ENCODE measurements at places on chromosomes 3 and 15.
A peak's percentile ranks its signal among the peaks of the same experiment; 100 is the strongest.

DNA sequence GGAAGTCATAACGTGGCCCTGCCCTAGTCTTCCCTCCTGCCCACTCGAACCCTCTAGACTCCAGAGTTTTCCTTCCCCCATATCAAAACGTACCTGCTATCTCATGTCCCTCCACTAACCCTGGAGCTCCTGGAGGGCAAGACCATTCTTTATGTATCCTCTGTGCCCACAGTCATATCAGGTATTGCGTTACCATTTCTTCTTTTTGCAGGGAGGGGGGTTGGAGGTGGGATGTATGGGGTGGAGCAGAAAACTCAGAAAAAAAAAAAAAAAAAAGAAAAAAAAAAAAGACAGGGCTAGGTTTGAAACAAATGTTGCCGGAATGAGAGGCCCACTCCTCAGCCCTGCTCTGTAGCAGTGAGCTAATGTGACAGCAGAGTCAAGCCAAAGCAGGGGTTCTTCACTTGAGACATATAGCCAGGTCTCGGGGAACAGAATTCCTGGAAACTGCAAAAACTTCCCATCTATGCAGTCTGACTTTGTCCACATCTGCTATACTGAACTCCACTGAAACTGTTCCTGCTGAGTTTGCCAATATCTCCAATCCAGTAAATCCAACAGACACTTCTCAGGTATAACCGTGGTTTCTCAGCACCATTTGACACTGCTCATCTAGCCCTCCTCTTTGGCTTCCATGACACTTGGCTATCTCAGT is 31.1 kb downstream of the PARP16 start:
- H3K27me3 ChIP-seq = no peaks in the 10 kb centered on the region
- H3K36me3 ChIP-seq = peaks cover 59% of the 10 kb centered on the region

GRCh38 chr15:47987908-47988532 is 132.8 kb upstream of the SLC24A5 start:
- H3K4me1 ChIP-seq = no peaks in the 10 kb centered on the region
- no peak overlapping the region for H3K27ac ChIP-seq
- no peaks in the 10 kb centered on the region for H3K36me3 ChIP-seq
- no peak for DNase-seq
- no peaks in the 10 kb centered on the region for H3K27me3 ChIP-seq
- H3K4me3 ChIP-seq = no peak overlapping the region

- H3K27ac ChIP-seq = no peak overlapping the region
- no peak for DNase-seq
- H3K4me1 ChIP-seq = no peaks in the 10 kb centered on the region
- no peaks in the 10 kb centered on the region for H3K36me3 ChIP-seq
Measured at GRCh38 chr3:63429905-63430304, 151.8 kb downstream of the SYNPR start.

- H3K36me3 ChIP-seq = no peaks in the 10 kb centered on the region
- H3K4me3 ChIP-seq = no peak overlapping the region
- DNase-seq = no peak
Measured at GRCh38 chr15:41790169-41790568, 15.9 kb downstream of the MAPKBP1 start.

- no peaks in the 10 kb centered on the region for H3K36me3 ChIP-seq
- no peak overlapping the region for H3K4me3 ChIP-seq
- peaks cover 22% of the 10 kb centered on the region for H3K4me1 ChIP-seq
- no peak for DNase-seq
- peak overlapping the region; percentile 80 for H3K27ac ChIP-seq
Measured at GRCh38 chr3:171847133-171847532, 4.0 kb downstream of the TMEM212 start.

DNA sequence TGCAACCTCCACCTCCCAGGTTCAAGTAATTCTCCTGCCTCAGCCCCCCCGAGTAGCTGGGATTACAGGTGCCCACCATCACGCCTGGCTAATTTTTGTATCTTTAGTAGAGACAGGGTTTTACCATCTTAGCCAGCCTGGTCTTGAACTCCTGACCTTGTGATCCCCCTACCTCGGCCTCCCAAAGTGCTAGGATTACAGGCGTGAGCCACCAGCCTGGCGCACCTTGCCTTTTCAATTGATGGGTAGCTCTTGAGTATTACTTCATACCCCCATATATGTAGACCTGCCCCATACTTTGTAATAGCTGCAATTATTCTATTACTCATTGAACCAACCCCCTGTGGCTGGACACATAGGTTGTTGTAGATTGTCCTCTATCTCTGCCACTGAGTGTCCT is 101.3 kb downstream of the LRRK1 start:
- no peak for DNase-seq
- peaks cover under 1% of the 10 kb centered on the region for H3K4me1 ChIP-seq
- no peaks in the 10 kb centered on the region for H3K36me3 ChIP-seq
- H3K27ac ChIP-seq = no peak overlapping the region
- no peak overlapping the region for H3K4me3 ChIP-seq

DNA sequence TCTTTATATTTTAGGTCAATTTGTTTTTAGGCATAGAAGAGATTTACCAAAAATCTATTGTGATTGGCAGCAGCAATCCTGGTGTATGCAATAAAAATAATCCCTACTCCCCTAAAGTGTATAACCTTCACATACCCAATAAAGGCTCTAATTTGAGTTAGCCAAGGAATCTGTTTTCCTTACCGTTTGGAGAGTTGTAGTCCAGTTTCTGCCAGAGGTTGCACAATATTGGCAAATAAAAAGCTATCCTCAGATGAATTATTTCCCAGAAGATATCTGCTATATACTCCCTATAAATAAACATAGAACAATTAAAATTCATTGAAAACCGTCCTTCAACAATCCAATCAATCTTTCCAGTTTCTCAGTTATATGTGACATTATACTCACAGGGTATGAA is 31.1 kb downstream of the ACKR4 start:
- peaks cover 13% of the 10 kb centered on the region for H3K4me1 ChIP-seq
- no peak overlapping the region for H3K4me3 ChIP-seq
- H3K36me3 ChIP-seq = peaks cover 56% of the 10 kb centered on the region
- no peaks in the 10 kb centered on the region for H3K27me3 ChIP-seq
- H3K27ac ChIP-seq = no peak overlapping the region

DNA sequence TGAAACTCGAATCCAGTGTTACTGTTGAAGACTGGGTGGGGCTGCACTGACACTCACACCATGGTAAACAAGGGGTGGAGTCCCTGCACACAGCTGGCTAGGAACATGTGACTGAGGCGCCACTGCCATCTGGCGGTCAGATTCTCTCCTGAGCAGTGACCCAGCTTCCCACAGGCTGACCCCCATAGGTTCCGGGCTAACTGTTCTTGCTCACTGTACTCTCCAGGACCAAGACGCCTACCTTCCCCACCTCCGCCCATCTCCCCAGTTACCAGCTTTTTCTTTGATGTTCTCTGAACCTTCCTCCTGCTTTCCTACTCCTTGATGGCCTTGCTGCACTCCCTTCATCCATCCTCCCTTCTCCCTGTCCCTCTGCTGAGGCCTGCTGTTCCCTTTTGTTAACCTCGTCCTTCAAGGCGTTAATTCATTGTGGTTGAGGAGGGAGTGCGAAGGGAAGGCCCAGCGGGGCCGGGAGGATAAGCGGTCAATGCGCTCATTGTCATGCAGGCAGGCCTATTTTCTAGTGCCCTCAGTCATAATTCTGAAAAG is 115.2 kb downstream of the ATP8B4 start:
- peaks cover 6% of the 10 kb centered on the region for H3K27me3 ChIP-seq
- no peaks in the 10 kb centered on the region for H3K36me3 ChIP-seq
- H3K27ac ChIP-seq = no peak overlapping the region
- DNase-seq = peak; percentile 61
- H3K4me3 ChIP-seq = no peak overlapping the region

GRCh38 chr15:99511866-99512661 is 53.7 kb upstream of the MEF2A start:
- peaks cover 25% of the 10 kb centered on the region for H3K4me1 ChIP-seq
- H3K36me3 ChIP-seq = no peaks in the 10 kb centered on the region
- H3K4me3 ChIP-seq = no peak overlapping the region
- DNase-seq = no peak

- no peak for DNase-seq
- H3K27me3 ChIP-seq = peaks cover 59% of the 10 kb centered on the region
- peaks cover 6% of the 10 kb centered on the region for H3K4me1 ChIP-seq
- H3K4me3 ChIP-seq = no peak overlapping the region
Measured at GRCh38 chr3:126208606-126209256, 28.3 kb upstream of the ALDH1L1 start.

- no peak for DNase-seq
- H3K4me1 ChIP-seq = peaks cover 50% of the 10 kb centered on the region
- no peak overlapping the region for H3K4me3 ChIP-seq
- H3K27ac ChIP-seq = no peak overlapping the region
- H3K27me3 ChIP-seq = no peaks in the 10 kb centered on the region
Measured at GRCh38 chr3:43183456-43183855, 77.6 kb upstream of the POMGNT2 start.

DNA sequence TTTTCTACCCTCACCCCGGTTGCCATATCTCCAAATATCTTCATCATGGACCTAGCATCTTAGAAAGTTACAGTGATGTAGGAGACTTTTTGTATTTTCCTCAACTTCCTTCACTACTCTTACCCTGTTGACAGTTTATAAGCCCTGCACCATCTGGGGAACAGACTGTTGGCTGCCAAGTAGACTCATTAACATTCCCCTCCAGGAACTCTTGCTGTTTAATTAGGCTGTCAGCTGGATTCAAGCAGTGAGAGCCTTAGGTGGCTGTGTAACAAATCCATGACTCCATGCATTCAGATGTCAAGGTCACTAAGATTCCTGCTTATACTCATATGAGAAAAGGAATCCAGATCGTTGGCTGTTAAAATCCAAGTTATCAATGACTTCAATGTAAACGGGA is 198.3 kb downstream of the NAALADL2 start:
- no peak overlapping the region for H3K4me3 ChIP-seq
- H3K27ac ChIP-seq = no peak overlapping the region
- no peaks in the 10 kb centered on the region for H3K4me1 ChIP-seq
- H3K36me3 ChIP-seq = no peaks in the 10 kb centered on the region
- DNase-seq = no peak
- H3K27me3 ChIP-seq = no peaks in the 10 kb centered on the region

- peaks cover 42% of the 10 kb centered on the region for H3K4me1 ChIP-seq
- peaks cover 39% of the 10 kb centered on the region for H3K36me3 ChIP-seq
- H3K27me3 ChIP-seq = no peaks in the 10 kb centered on the region
Measured at GRCh38 chr3:150733936-150734794, 28.8 kb downstream of the SIAH2 start.

- no peak overlapping the region for H3K27ac ChIP-seq
- no peaks in the 10 kb centered on the region for H3K27me3 ChIP-seq
- no peaks in the 10 kb centered on the region for H3K36me3 ChIP-seq
- H3K4me1 ChIP-seq = no peaks in the 10 kb centered on the region
- no peak for DNase-seq
- no peak overlapping the region for H3K4me3 ChIP-seq
Measured at GRCh38 chr3:83002869-83003445, 1241.5 kb upstream of the GBE1 start.

DNA sequence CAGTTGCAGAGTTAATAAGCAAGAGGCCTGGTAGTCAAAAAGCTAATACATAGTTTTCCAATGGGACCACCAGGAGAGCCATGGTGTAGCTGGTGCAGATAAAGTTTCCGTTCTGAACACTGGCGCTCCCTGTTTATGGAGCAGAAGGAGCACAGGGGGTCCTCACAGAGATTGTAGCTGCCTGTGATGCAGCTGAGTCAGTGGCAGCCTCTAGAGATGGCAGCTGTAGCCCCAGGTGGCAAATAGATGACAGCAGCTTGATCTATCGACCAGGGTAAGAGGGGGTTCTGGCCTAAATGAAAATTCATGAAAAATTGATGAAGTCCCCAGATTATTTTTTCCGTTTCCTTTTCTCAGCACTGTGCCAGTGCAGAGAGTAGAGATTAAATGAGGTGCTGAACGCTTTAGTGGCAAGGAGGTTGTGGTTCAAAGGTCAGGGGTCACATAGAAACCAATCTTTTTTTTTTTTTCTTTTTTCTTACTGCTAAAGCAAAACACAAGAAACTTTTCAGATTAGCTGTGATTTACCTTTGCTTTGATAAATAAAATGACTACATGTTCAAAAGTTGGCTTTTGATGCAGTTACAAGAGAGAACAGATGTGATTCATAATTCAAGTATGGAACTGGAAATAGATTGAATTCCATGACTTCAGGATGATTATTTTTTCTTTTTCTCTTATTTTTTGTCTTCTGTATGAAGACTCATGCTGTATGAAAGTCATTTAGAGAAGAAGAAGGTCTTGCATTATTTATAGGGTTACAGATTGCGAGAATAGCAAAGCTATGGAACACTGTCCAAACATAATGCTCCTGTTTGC is 63.3 kb downstream of the ROBO2 start:
- DNase-seq = no peak
- no peaks in the 10 kb centered on the region for H3K4me1 ChIP-seq
- H3K4me3 ChIP-seq = no peak overlapping the region
- H3K27me3 ChIP-seq = no peaks in the 10 kb centered on the region
- H3K27ac ChIP-seq = no peak overlapping the region

DNA sequence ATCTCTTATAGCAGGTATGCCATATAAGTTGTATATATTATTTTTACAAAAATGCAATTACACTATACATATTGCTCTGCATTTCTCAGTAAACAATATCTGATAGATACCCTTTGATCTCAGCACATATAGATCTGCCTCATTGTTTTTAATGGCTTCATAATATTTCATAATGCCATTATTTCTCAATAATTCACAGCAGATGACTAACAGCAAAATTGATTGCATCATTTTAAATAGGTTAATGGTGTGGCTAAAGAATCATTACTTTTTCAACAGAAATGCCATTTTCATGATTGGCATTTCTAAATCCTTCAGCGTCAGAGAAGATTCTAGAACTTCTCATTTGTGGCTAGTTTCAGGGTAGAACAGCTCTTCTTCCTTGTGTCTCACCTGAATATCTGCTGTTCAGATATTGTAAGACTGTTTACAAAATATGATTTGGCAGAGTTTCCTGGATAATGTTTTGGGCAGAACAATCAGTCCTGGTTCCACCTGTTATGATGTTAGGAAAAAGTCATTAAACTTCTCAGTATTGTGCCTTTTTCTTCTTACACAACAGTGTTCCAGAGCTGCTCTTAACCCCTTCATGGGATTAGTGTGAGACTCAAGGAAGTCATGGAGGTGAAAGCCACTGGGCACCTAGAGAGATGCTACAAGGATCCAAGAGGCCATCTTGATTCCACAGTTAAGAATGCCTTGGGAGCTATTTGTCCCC is 397.6 kb upstream of the THBS1 start:
- H3K4me3 ChIP-seq = no peak overlapping the region
- no peak overlapping the region for H3K27ac ChIP-seq
- no peak for DNase-seq

- H3K4me3 ChIP-seq = no peak overlapping the region
- no peak for DNase-seq
- no peaks in the 10 kb centered on the region for H3K36me3 ChIP-seq
- no peak overlapping the region for H3K27ac ChIP-seq
Measured at GRCh38 chr3:38634111-38634510, 15.4 kb downstream of the SCN5A start.
